ENCODE measurements at places on chromosomes 12 and 14.

GRCh38 chr14:22830443-22831010 lies 840 bp downstream of the MRPL52 start:
- DNase-seq: no peak

DNA sequence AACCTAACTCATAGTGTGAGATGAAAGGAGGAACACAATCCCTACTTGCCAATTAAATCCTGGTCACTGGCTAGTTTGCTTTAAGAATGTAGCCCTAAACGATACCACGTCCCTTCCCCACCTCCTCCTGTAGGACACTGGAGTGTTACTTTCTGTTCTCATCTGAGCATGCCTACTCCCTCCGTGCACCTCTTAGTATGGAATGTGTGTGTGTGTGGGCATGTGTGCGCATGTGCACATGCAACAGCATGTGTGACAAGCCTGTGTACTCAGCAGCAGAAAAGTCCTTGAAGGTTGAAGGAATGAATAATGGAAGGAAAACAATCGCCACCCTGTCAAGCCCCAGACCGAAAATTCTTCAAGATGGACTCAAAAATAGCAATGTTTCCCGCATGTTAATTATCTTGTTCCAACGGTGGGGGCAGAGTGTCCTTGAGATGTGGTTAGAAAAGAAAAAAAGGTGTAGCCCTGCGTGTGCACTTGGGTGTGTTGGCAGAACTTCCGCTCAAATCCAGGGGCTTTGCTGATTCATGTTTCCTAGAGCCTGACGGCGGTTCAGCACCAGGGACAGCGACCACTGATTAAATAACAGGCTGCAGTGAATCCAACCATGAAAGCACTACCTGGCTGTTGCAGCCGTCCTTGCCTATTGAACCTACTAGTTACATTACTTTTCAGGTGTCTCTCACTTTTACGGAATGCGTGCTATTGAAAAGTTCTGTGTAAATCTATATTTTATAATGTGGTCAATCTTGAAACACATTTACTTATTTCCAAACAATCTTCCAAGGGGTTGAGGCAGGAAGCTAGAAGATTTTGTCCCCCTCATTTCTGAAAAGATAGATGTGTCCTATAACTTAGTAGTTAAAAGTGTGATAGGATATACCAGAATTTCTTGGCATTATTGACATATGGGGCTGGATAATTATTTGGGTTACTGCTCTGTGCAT lies 79.8 kb downstream of the SRRM4 start:
- DNase-seq: no peak

GRCh38 chr14:97267509-97267908 lies 470.3 kb downstream of the VRK1 start:
- no peak for DNase-seq

GRCh38 chr12:22122359-22122758 lies 76.3 kb downstream of the CMAS start:
- no peak for DNase-seq

DNA sequence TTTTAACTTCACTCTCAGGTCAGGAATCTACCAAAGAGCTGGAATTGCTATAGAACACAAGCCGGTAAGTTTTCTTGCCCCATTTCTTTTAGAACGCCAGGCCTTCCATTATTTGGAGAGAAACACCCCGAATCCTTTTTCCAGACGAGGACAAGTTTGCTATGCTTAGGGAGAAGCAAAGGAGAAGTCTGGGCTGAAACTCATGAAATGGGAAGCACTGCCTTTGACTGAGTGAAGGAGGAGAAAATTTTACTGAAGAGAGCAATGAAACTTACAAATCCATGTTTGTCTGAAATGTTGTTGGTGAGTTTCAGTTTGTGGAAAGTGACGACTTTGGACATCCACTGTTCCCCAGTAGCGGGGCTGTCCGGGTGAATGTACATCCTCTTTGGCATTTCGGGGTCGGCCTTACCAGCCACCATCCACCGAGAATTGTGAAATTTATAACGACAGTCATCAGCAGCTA lies 3.3 kb downstream of the TBX3 start:
- no peak for DNase-seq

- no peak for DNase-seq
Measured at GRCh38 chr12:22530-23201, 43.9 kb upstream of the IQSEC3 start.

DNA sequence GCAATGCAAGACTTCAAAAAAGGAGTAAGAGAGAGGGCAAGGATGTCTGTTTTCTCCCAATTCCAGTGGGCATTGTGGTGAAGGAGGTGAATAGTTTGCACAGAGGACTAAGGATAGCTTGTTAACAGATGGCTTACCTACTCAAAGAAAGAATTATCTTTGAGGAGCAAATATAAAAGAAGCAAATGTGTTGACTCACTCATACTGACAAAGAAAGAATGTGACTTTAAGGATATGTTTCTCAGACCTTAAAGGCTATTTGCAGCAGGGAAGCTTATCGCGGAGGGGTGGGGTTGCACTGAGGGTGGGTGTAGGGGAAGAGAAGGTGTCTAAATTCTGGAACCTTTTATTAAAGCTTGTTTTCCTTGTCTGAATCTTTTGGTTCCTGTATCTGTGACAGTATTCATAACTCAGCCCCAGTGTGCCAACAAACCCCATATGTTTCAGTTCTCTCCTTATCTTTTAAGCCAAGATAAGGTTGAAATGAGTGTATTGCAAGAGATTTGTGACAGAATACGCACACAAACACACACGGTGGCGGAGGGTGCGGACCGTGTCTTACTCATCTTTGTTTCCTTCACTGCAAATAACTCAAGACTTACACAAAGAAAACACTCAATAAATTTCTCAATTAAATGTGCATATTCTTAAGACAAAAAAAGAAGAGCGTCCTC lies 146.4 kb upstream of the ARID2 start:
- no peak for DNase-seq

DNA sequence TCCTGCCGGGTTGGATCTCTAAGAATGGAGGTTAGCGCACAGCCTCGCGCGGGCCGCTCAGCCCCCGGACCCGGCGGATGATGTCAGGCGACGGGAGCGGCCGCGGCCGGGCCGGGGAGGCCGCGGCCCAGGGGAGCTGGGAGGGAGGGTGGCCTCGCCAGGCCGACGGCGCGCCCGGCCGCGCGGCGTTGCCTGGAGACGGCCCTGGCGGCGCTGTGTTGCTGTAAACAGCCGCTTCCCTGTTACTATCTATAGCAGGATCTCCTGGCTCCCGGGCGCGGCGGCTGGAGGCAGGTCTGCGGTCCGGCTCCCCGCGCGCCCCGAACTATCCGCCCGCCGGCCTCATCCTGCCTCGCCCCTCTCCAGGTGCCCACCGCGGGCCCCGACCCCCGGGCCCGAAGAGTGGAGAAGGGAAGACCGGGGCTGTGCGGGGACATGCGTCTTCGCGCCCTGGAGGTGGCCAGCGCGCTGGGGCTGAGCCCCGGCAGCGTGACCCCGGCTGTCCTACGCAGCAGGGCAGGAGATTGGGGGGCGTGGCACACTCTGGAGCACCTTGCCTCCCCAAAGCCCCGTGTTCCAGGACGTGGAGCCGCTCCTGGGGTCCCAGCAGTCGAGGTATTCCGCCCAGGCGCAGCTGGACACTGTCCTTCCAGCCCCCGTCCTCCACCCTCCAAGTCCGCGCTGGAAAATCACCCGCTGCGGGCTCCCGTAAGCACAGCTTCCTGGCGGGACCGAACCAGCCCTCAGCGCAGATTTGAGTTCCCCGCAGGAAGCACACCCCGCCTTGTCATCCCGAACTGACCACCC lies 1.4 kb upstream of the FOS start:
- peak; percentile 50 for DNase-seq

DNA sequence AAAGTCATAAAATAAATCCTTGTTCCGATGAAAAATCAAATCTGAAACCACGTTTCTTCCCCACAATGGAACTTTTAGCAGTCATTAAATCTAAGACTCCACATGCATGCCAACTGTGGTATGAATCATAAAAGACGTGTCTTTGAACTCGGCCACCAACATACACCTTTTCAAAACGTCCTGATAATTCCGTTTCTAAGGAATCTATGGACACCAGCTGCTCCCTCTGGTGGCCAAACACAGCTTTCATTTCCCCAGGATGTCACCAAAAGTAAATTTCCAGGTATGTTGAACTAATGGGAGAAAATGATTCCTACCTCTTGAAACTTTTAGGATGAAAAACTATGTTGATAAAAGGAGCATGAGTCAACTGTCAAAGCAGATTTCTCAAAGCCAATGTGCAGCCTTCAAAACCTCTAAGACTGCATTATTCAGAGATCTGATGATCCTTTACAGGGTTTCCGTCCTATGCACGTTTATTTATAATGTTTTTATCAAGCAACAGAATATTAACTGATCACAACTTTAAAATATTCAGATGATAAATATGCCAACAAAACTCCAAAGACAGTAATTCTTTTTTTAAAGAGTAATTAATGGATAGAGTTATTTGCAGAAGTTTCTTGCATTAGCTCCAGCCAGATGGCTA lies 96.2 kb downstream of the CIT start:
- no peak for DNase-seq

DNA sequence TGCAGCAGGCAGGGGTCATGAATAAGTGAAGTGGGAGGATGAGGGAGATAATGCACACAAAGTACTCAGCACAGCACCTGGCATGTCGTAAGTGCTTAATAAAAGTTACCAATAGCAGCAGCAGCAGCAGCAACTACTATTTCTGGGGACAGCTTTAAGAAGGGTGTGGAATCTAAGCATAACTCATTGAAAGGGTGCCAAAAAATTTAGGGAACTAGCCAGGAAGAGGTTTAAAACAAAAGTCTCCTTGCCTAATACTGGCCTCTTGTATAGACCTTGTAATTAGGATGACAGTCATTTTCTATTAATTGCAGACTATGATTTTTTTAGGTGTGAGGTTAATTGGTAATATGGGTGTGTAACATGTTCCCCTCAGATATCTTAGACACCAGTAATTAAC lies 179.9 kb downstream of the PTPN11 start:
- no peak for DNase-seq

GRCh38 chr14:30210630-30211029 lies 283.0 kb upstream of the PRKD1 start:
- DNase-seq: no peak

DNA sequence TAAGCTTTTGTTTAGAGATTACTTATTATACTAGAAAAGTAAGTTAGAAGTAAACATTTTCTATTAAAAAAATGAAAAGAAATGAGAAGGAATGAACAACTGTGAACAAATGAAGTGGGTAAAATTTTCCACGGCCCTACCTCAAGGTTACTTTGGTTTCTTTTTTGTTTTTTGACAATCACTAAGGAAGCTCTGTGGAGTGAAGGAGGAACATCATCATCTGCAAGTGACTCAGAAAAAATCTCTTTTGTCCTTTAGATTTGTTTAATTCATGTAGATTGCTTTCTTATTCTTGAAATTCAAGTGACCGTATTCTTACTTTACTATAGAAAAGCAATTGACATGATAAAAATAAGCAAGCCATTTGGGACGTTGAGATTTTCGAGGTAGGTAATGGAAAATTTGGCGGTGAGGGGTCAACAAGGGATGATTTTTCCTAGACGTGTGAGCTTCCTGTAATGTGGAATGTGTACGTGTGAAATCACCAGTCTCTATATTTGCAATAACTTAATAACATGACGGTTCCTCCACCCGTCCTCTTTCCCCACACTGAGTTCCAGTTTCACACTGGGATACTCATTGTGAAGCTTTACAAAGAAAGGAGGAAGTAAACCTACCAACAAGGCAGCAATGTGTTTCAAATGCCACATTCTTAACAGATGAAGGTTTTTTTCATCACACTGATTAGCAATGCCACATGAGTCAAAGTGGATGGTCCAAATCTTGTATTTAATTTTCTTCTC lies 62.3 kb upstream of the EGLN3 start:
- DNase-seq: no peak

DNA sequence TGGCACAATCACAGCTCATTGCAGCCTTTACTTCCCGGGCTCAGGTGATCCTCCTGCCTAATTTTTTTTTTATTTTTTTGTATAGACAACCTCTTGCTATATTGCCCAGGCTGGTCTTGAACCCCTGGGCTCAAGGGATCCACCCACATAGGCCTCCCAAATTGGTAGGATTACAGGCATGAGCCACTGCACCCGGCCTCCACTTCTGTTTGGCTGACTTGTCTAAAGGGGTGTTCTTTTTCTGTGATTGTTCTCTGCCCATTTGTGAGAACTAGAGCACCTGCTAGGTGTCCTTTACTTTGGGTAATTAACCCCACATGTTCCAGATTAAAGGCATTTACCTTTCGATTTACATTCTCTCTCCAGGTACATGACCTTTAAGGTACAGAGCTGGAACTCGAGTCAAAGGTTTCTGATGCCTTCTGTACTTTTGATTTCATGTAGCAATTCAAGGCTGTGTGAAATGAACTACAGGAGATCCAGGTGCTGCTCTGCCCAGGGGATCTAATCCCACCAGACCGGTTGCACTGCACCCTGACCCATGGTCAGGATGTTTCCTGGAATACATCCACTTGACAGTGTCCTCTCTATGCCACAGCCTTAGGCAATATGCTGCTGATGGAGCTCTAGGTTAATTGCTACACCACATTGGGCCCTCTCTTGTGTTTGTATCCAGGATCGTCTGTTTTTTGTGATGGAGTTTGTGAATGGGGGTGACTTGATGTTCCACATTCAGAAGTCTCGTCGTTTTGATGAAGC lies 163.6 kb downstream of the PRKCH start:
- no peak for DNase-seq

DNA sequence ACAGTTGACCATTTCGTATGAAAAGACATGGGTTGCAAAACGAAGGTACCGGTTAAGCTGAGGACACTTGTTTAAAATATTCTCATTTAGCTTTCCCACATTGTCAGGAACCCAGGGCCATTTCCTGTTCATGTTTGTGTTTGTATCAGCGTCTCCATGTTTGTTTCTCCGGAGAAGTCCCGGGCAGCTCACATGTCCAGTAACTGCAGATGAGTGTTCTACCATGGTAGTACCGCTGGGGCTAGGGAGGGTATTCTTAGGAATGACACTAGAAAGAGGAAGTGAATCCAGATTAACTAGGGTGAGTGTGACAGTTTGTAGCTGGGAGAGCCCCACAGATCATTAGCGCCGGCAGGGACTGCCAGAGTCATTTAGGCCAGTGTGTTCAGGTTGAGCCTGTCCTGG lies 50.0 kb upstream of the EVL start:
- DNase-seq: no peak

GRCh38 chr12:113812411-113813228 lies 153.5 kb downstream of the RBM19 start:
- DNase-seq: no peak

DNA sequence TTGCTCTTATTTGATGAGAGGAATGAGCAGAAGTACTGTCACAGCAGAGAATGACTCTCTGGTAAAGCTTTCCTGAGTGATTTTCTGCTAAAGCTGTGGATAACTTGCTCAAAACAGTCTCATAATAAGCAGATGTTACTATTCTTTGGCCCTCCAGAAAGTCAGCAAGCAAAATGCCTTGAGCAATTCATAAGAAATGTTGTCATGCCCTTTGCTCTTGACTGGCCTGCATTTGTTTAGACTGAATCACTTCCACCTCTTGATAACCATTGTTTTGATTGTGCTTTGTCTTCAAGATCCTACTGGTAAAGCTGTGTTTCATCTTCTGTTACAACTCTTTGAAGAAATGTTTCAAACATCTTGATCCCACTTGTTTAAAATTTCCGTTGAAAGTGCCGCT lies 457.9 kb upstream of the FOXG1 start:
- DNase-seq: no peak

DNA sequence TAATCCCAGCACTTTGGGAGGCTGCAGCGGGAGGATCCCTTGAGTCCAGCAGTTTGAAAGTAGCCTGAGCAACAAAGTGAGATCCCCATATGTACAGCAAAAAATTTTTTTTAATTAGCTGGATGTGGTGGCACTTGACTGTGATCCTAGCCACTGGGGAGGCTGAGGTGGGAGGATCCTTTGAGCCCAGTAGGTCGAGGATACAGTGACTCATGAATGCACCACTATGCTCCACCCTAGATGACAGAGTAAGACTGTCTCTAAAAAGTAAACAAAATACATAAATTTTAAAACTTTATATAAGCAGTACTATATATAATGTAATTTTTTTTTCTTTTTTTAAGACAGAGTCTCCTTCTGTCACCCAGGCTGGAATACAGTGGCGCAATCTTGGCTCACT lies 115.4 kb downstream of the ESR2 start:
- no peak for DNase-seq

Measured in stimulated activated naive CD4-positive, alpha-beta T cell treated with Interleukin-2 at 50 U/mL for 16 hours (primary cell).